ENCODE measurements at places on chromosomes 7 and 10. TPM values are rescaled to one million over a fixed set of nuclear protein-coding genes. Genes with fewer than 3 reads are reported as not detected.

Gene ADCK2
- 20.5 TPM for total RNA-seq

Gene CYP3A4
- total RNA-seq, result not detected

Gene OR2A1
- not detected for total RNA-seq

Gene ACSM6
- not detected for total RNA-seq

Gene CCL26
- 1.4 TPM for total RNA-seq

Gene AZGP1
- not detected for total RNA-seq

Gene GRID2IP
- under 0.01 TPM for total RNA-seq

Gene VSTM4
- 5.5 TPM for total RNA-seq

Gene PIK3CG
- not detected for total RNA-seq

Gene PRSS37
- total RNA-seq, result not detected

Gene VAX1
- not detected for total RNA-seq

Gene ADAM12
- 9.1 TPM for total RNA-seq

Gene TAS2R5
- total RNA-seq, result 0.43 TPM

Gene TMEM139
- 0.09 TPM for total RNA-seq

Gene AGR3
- not detected for total RNA-seq

Gene SCIN
- not detected for total RNA-seq

Gene SPDYE11
- total RNA-seq, result not detected

Gene ZNF716
- not detected for total RNA-seq

Gene TRUB1
- 17.7 TPM for total RNA-seq
